ENCODE measurements at places on chromosomes 7 and 10. TPM values are rescaled to one million over a fixed set of nuclear protein-coding genes. Genes with fewer than 3 reads are reported as not detected.

PSD gene
- 0.11 TPM for total RNA-seq

CRHR2 gene
- total RNA-seq, result not detected

EBLN1 gene
- total RNA-seq, result not detected

GPR85 gene
- total RNA-seq, result not detected

NPY4R gene
- not detected for total RNA-seq

DNA sequence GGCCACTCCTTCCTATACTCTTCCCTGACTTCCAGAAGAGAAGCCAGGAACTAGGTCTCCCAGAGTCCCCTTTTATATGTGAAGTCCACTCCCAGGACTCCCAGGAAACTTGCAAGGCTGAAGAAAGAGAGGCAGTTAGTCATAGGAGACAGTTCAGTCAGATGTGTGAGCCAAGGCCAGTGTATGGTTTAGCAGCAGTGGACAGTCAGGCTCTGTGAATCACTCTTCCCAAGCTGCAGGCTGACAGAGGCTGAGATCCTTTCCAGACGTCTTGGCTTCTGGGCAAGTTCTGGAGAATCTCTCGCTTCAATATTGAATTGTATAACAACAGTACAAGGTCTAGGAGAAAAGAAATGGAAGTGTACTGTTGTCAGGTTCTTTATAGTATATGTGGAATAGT, 26.9 kb downstream of the BLVRA start:
- peaks cover 28% of the 10 kb centered on the region for H3K36me3 ChIP-seq
- no peak overlapping the region for H3K27ac ChIP-seq
- H3K27me3 ChIP-seq, result no peaks in the 10 kb centered on the region
- H3K4me3 ChIP-seq, result no peak overlapping the region
- no peak for DNase-seq

DNA sequence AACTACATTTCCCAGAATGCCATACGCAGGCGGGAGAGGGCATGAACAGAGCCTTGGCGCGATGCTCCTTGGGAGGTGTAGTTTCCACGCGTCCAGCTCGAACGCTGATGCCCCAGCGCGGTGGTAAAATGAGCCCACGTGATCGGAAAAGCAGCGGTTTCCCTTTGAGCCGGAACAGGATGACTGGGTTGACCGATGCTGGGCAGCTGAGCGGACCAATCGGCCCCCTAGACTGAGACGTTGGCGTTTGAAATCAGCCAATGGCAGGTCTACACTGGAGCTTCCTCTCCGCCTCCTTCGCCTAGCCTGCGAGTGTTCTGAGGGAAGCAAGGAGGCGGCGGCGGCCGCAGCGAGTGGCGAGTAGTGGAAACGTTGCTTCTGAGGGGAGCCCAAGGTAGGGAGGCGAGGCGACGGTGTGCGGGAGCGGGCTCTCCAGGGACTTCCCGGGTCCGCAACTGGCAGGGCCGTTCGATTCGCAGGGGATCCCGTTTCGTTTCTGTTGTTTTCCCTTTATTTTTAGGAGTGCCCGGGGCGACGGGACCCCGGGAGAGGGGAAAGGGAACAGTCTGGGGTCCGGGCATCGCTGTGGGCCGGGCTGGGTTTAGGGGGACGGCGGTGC, at the start of gene BUB3:
BUB3 (plus strand) TSS at position 311 of the 619 bp plus-strand sequence. CDS start 516 bp downstream, outside the sequence.
- peaks cover 50% of the 10 kb centered on the region for H3K4me1 ChIP-seq
- H3K36me3 ChIP-seq, result no peaks in the 10 kb centered on the region
- DNase-seq, result peak; percentile 98
- peaks cover 6% of the 10 kb centered on the region for H3K27me3 ChIP-seq
- peak within 1 kb of the TSS; percentile 98 for H3K4me3 ChIP-seq

DNA sequence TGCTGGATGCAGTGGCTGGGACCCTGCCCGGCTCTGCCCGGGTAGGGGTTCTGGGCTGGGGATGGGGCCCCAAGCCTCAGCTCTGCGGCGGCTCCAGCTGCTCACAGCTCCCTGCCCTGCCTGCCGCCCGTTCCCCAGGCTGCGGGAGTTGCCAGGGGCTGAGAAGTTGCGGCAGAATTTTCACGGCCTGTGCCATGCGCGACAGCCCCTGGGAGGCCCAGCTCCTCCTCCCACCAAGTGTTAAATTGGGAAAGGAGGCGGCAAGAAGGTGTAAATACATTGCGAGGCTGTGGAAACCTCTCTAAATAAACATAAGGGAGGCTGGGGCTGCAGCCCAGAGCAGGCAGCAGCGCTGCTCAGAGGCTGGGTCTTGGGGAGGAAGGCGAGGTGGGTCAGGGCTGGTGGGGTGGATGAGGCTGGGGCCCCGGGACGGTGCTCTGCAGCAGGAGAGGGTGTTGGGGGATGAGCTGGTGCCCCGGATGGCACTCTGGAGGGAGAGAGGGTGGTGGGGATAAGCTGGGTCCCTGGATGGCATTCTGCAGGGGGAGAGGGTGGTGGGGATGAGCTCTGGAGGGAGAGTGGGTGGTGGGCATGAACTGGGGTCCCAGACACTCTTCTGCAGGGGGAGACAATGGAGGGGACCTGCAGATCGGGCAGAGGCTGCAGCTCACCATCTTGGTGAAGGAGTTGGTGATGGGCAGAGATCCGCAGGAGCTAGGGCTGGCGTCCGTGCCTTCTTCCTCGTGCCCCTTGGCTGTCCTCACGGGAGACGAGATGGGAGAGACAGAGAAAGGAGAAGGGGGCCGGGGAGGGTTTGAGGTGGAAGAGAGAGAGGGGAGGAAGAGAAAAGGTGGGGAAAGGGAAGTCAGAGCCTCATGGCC, 85.5 kb upstream of the GNA12 start:
- no peak for DNase-seq
- H3K36me3 ChIP-seq, result no peaks in the 10 kb centered on the region
- no peak overlapping the region for H3K4me3 ChIP-seq
- H3K27me3 ChIP-seq, result peaks cover 5% of the 10 kb centered on the region
- no peak overlapping the region for H3K27ac ChIP-seq

- DNase-seq, result no peak
- no peaks in the 10 kb centered on the region for H3K27me3 ChIP-seq
- H3K27ac ChIP-seq, result no peak overlapping the region
- no peaks in the 10 kb centered on the region for H3K36me3 ChIP-seq
Observed at GRCh38 chr7:135800560-135800959, 51.9 kb upstream of the FAM180A start.

- H3K36me3 ChIP-seq, result no peaks in the 10 kb centered on the region
- H3K4me3 ChIP-seq, result peak overlapping the region; percentile 57
- H3K27me3 ChIP-seq, result no peaks in the 10 kb centered on the region
Observed at GRCh38 chr7:140230861-140231770, 54.3 kb upstream of the KDM7A start.

DNA sequence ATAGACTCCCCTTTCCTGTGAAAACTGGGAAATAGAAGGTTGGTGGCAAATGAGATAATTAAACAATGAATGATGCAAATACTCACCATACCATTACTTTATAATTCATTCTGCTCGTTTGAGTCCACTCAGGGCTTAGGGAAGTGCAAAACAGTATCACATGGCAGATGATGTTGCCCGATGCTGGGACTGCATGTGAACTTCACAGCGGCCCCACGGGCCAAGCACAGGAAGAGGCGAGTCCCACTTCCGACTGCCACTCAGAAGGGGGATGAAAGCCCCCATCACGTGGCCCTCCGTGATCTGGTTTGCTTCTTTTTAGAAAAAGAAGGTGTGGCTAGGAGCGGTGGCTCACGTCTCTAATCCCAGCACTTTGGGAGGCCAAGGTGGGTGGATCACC, 71.5 kb downstream of the PRPF18 start:
- H3K4me1 ChIP-seq, result no peaks in the 10 kb centered on the region
- no peak overlapping the region for H3K4me3 ChIP-seq
- DNase-seq, result no peak
- H3K27me3 ChIP-seq, result no peaks in the 10 kb centered on the region

GRCh38 chr10:26810435-26811026, 50.2 kb downstream of the ABI1 start:
- H3K27me3 ChIP-seq, result no peaks in the 10 kb centered on the region
- no peak overlapping the region for H3K27ac ChIP-seq
- H3K4me1 ChIP-seq, result peaks cover 15% of the 10 kb centered on the region
- no peak for DNase-seq
- no peak overlapping the region for H3K4me3 ChIP-seq

DNA sequence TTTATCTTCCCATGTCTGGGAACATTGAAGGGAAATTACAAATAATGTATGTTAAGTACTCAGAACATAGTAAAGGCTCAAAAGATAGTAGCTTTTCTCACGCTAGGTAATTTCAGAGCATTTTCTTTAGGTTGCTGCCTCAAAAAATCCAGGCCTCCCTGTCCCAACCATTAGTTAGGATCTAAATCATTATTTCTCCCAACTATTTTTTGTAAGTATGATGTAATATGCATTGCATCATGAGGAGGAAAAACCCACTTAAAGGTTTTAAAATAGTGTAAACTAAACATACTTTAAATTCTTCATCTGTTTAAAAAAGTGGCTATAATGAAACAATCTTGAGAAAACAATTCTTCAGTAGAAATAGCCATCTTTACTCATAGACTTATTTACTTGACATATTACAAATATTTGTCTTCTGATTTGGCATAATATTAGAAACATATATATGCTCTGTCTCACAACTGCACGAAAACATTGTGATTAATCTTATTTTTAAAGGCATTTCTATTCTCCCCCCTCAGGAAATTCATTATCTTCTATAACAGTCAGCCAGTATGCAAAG, 329.3 kb downstream of the ELMO1 start:
- no peaks in the 10 kb centered on the region for H3K36me3 ChIP-seq
- H3K27me3 ChIP-seq, result no peaks in the 10 kb centered on the region
- peaks cover 5% of the 10 kb centered on the region for H3K4me1 ChIP-seq
- DNase-seq, result no peak
- no peak overlapping the region for H3K27ac ChIP-seq

- no peak overlapping the region for H3K27ac ChIP-seq
- H3K4me3 ChIP-seq, result peak overlapping the region; percentile 80
- peaks cover 36% of the 10 kb centered on the region for H3K4me1 ChIP-seq
- H3K36me3 ChIP-seq, result no peaks in the 10 kb centered on the region
Observed at GRCh38 chr7:27148756-27149641, 1.4 kb upstream of the HOXA6 start.

DNA sequence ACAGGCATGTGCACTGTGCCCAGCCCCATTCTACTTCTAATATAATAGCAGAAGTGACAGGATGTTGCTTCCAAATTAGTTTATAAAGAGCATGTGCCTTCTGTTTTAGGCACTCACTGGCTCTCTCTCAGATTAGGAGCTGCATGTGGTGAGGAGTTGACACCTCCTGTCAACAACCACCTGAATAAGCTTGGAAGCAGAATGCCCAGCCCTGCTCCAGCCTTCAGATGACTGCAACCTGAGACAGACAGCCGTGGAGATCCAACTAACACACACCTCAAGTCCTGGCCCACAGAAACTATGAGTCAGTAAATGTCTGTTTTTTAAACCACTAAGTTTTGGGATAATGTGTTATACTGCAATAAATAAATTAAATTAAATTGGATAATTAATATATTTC, 54.5 kb downstream of the PARD3 start:
- no peak overlapping the region for H3K4me3 ChIP-seq
- H3K27me3 ChIP-seq, result no peaks in the 10 kb centered on the region
- H3K4me1 ChIP-seq, result peaks cover 60% of the 10 kb centered on the region
- DNase-seq, result no peak

DNA sequence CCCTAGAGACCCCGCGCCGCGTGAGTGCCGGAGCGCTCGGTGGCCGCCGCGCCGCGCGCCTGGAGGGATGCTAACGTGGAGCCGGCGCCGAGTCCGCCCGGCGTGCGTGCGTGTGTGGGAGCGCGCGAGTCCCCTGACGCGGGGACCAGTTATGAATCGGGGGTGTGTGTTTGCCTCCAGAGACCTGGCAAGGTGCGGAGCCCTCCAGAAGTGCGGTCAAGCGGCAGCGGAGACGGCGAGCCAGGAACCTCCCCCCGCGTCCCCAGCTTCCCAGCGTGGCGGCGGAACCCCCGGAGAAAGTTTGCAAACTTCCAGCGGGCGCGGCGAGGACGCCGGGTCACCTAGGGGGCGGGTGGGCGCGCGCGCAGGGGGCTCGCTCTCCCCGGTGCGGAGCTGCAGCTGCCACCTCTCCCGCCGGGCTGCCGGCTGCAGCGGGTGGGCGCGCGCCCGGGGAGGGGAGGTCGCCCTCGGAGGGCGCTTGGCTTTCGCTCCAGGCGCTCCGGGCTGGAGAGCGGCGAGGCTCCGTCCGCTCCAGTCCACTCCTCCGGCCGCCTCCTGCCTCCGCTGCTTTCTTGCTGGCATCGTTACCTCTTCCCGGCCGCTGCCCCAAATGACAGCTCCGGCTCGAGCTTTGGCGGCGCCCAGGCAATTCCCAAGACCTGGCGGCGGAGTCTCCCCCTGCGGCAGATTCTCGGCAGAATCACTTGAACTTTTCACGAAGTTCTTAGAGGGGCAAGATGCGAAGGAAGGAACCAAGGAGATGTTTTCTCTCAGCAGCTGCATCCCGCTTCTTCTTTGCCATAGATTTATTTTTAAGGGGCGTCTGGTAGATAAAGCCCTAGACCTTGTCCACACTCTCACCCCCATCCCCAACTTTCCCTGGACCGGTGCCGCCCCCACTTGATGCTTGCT, 2.3 kb upstream of the CREB5 start:
- H3K4me1 ChIP-seq, result 0 out of 2 replicates have a peak, but pooled peaks cover 7% of the 10 kb centered on the region
- H3K27me3 ChIP-seq, result peaks cover 2% of the 10 kb centered on the region
- peak overlapping the region; percentile 47 for H3K4me3 ChIP-seq

Measured in HepG2 (cell line).